T-cell (primary cell): ENCODE measurements at places on chromosomes 3 and 15. TPM values are rescaled to one million over a fixed set of nuclear protein-coding genes. Genes with fewer than 3 reads are reported as not detected.

RGMA gene
- total RNA-seq, result 0.44 TPM

GUCA1C gene
- total RNA-seq, result not detected

STXBP5L gene
- not detected for total RNA-seq

MCTP2 gene
- 16.0 TPM for total RNA-seq

PRSS50 gene
- not detected for total RNA-seq

BDH1 gene
- 68.9 TPM for total RNA-seq

CMTM8 gene
- 10.3 TPM for total RNA-seq

GRCh38 chr3:81776643-81777042, 15.2 kb upstream of the GBE1 start:
- no peak for DNase-seq

GRCh38 chr3:99319450-99319849, 318.9 kb upstream of the COL8A1 start:
- no peak for DNase-seq

DNA sequence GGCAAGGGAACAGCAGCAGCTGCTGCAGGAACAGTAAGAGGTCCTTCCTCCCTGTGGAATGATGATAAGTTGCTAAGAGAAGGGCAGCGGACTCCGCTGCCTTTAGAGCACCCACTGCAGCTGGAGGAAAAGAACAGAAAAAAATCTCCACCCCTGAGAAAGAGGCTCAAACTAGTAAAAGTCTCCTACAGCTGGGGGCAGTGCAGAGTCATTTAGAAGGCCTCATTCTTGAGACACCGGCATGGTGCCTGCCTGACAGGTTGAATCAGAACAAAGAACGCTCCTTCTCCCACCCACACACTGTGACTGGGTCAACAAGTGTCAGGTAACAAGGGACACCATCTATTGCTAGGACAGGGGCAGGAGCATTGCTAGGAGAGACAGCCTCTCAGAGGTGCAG, 188.4 kb downstream of the ABHD5 start:
- no peak for DNase-seq

- no peak for DNase-seq
Observed at GRCh38 chr3:129344540-129345220, 66.0 kb downstream of the HMCES start.

GRCh38 chr3:145820170-145820569, 340.8 kb downstream of the PLOD2 start:
- DNase-seq, result no peak

DNA sequence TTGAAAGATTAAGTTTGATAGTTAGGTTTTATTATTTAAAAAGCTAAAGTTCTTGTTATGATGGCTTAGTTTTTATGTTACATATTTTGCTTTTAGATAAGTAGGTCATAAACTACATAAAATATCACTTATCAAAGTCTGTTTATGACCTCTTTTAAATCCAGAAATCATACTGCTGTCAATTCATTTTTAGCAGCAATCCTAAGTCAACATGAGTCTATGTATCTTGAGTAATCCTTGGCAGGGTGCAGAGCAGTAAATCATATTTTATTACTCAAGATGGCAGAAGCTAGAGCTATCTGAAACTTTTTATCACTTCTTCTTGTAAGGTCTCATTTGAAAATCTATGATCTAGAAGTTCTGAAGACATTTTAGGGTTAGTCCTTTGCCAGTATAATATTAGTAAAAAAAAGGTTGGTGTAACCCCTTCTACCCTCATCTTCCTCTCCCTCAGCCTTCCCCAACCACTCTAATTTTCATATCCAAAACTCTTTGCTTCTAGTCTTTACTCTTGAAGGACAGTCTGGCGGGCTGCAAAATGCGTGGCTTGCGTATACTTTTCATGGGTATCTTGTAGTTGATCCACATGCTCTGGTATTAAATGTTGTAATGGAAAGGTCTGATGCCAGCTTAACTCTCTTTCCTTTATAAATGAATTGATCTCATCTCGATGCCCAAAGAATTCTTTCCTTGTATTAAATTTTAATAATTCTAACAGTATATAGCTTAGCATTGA, 134.0 kb upstream of the THRB start:
- no peak for DNase-seq

DNA sequence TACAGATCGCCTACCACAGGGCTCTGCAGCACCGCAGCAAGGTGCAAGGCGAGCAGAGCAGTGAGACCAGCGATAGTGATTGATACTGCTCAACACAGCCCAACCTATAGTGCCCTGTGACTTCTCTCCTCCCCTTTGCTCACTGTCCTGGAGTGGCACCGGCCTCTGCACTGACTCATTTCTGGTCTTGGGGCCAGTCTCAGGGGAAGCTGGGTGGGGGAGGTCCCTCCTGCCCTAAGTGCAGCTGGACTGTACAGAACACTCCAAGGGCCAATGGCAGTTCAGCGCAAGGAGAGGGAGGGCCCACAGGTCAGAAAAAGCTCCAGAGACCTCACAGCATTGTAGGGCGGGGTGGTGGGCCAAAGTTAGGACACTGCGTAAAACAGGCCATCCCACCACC, 2.5 kb upstream of the OGG1 start:
- DNase-seq, result no peak

DNA sequence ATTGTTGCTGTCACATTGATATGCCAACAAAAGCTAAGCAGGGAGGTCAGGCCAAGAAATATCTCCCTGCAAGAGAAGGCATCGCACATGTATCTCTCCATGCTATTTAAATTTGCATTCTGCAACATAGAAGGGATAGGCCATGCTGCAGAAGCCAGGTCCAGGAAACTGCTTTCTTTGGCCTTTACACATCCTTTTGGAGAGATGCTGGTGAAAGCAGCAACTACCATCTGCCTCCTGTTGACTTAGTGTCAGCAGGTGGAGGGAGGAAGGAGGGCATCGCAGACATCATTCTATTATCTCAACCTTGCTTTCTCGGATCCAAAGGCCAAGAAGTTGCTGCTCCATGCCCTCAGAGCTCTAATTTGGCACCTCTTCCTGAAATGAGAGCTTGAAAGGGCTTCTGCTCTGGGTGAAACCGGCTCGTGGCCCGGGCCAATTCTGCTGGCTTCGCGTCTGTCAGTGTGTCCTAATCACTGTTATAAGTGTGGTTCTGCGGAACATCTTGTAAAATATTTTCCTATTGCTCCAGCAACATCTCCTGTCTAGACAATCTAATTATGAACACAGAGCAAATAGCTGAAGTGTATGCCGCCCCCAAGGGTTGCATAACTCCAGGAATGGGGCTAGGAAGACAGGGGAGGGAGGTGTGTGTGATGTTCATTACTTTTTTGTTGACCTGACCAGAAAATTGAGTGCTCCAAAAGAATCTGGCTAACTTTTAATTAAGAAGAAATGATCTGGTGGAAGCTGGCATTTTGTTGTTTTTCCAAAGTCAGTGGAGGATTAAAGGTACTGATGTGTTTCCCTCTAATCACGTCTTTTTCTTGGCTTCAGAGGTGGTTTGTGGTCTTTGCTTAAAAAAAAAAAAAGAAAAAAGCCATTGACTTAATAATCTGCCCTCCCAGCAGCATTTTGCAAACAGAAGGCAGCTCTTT, 89.1 kb downstream of the TPRG1 start:
- no peak for DNase-seq

DNA sequence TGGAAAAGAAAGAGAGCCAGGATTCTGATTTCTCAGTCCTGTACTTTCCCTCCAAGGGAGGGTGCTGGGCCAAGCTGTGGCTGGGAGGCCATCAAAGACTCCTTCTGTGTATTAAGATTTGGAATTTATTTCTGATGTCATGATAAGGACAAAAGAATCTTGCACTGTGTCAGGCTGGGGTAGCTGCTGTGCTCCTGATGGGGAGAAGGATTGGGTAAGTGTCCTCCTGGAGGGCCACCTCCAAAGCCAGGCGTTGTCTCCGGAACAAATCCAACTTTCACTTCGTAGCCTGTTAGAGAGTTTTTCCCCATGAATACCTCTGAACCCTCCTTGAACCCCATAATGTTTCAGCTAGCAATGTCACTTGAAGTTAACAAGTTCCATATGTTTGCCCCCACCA, 29.9 kb downstream of the CLDN11 start:
- no peak for DNase-seq

- no peak for DNase-seq
Observed at GRCh38 chr3:40994611-40995010, 204.7 kb upstream of the CTNNB1 start.

GRCh38 chr15:57216288-57216687, 160.0 kb upstream of the CGNL1 start:
- DNase-seq, result no peak

GRCh38 chr3:143535994-143536784, 312.1 kb downstream of the SLC9A9 start:
- no peak for DNase-seq

- no peak for DNase-seq
Observed at GRCh38 chr3:3184876-3185275, 5.4 kb upstream of the CRBN start.

DNA sequence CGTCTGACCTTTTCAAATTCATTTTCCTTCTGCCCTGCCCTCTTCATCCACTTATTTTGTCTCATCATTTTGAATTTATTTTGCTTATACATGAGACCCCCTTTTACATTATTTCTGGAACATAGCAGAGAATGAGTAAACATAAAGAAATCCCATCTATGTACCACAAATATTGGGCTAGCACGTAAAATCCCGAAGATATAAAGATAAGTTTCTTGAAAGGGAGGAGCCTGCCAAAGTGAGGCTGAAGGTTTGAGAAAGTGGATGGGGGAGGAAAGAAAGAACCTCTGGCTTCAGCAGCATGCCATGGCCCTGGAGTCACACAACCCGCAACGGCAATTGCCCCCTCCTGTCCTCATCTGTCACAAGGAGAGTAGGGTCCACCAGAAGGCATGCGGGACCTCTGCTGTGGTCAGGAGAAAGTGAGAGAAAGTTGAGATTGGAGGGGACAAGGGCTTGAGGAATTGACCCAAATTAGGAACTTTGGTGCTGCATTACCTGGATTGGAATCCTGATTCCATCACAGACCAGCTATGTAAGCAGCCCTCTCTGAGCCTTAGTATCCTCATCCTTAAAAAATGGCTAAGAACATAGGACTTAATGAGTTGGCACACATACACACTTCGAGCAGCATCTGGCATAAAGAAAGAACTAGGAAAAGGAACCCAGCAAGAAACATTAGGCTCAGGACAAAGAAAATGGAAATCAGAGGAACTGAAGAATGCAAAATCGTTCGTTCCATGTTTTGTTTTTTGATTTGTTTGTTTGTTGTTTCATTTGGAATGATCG, 53.7 kb upstream of the GYG1 start:
- no peak for DNase-seq

GRCh38 chr15:22851513-22851912, 13.0 kb downstream of the NIPA2 start:
- DNase-seq, result no peak

- no peak for DNase-seq
Observed at GRCh38 chr3:157573281-157573680, 70.1 kb upstream of the VEPH1 start.

GRCh38 chr15:70375006-70375431, 277.3 kb upstream of the TLE3 start:
- no peak for DNase-seq
